A549 treated with DMSO at 1 μM for 4 hours (cell line): ENCODE measurements at places on chromosomes 16 and 17. TPM values are rescaled to one million over a fixed set of nuclear protein-coding genes. Genes with fewer than 3 reads are reported as not detected.

AIPL1 gene
- total RNA-seq, result not detected in 5 replicates

KIFC3 gene
- total RNA-seq, result 161 to 215 TPM (median 203 TPM) in 5 replicates

CHST5 gene
- 0.07 to 0.10 TPM (median 0.08 TPM) in 3 of 5 replicates, not detected in the others for total RNA-seq

ZG16B gene
- 0.46 to 1.3 TPM (median 0.69 TPM) in 5 replicates for total RNA-seq

KRT34 gene
- total RNA-seq, result 0.29 to 0.53 TPM (median 0.49 TPM) in 5 replicates

UBALD2 gene
- total RNA-seq, result 45.3 to 95.6 TPM (median 71.1 TPM) in 5 replicates

CA5A gene
- not detected in 5 replicates for total RNA-seq

SYT17 gene
- 9.5 to 13.0 TPM (median 11.6 TPM) in 5 replicates for total RNA-seq

ZMYND15 gene
- 0.41 to 0.86 TPM (median 0.60 TPM) in 5 replicates for total RNA-seq

LRRC37A2 gene
- 2.6 to 3.6 TPM (median 3.5 TPM) in 5 replicates for total RNA-seq
